ENCODE measurements at places on chromosomes 1 and 21. TPM values are rescaled to one million over a fixed set of nuclear protein-coding genes. Genes with fewer than 3 reads are reported as not detected.

The DSCAM gene
- 0.21 TPM for total RNA-seq

The LCE3D gene
- not detected for total RNA-seq

The ATPAF1 gene
- 34.2 TPM for total RNA-seq

The KRTAP19-1 gene
- total RNA-seq, result not detected

The LAMB3 gene
- total RNA-seq, result 1,900 TPM

The GUCA2B gene
- total RNA-seq, result not detected

The CELA2A gene
- not detected for total RNA-seq

The CTTNBP2NL gene
- 13.0 TPM for total RNA-seq

The TFF2 gene
- total RNA-seq, result not detected

The CLSTN1 gene
- 113 TPM for total RNA-seq

The MFAP2 gene
- total RNA-seq, result 22.4 TPM

The WNT2B gene
- total RNA-seq, result 0.43 TPM

The OR2L3 gene
- total RNA-seq, result not detected

The KIAA1614 gene
- 1.9 TPM for total RNA-seq

The PIK3C2B gene
- total RNA-seq, result 1.4 TPM

The MXRA8 gene
- total RNA-seq, result 12.0 TPM

The DYNLT5 gene
- not detected for total RNA-seq

The LRP8 gene
- total RNA-seq, result 16.2 TPM

The IL19 gene
- not detected for total RNA-seq

Measured in tracheal epithelial cell (primary cell).